ENCODE measurements at places on chromosomes 3 and 15.
A peak's percentile ranks its signal among the peaks of the same experiment; 100 is the strongest.

GRCh38 chr15:47685141-47685870 lies 32.0 kb upstream of the SEMA6D start:
- no peak for DNase-seq

DNA sequence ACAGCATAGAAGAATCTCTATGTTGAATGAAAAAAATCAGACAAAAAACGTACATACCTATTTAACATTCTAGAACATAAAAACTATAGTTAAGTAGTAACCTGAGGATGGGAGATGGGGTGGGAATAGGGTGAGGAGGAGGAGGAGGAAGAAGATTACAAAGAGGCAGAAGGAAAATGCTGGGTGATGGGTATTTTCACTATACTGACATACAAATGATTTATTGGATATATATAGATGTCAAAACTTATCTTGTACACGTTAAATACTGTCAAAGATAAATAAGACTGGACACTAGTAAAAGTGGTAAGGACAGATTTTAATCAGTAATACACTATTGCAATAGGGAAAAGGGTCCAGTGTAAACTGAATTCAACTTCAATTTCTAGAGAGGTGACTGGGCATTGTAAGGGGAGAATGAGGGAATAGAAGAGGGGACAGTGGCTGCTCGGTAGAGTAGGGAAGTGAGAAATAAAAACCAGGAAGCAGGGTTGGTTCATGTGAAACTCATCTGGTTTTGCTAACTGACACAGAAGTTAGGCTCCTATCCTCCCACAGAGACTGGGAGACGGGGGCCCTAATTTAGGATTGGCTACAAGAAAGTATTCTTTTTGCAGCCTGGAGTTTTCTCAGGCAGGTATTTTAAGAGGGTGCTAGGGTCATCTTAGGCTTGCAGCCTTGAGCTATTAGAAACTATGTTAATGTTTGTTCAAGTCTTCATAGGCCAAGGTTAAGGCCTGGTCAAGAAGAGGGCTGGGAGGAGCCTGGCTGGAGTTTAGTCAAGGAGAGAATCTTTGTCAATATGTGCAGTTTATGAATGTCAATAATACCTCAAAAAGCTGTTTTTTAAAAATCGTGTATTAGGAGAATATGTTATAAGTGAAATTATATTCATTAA lies 15.0 kb upstream of the C15orf61 start:
- no peak for DNase-seq

DNA sequence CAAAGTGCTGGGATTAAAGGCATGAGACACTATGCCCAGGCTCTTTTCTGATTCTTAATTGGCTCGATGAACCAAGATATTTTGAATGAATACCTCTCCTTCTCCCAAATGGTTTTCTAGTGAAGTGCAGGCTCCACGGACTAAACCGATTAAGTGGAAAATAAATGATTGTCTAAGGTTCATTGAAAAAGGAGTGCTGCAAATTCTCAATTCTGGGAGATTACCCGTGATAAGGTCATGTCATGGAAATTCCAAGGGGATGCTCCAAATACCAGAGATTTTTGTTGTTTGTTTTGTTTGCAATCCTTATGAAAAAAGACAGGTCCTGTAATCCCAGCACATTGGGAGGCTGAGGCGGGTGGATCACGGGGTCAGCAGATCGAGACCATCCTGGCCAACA lies 406.9 kb upstream of the TBL1XR1 start:
- no peak for DNase-seq

DNA sequence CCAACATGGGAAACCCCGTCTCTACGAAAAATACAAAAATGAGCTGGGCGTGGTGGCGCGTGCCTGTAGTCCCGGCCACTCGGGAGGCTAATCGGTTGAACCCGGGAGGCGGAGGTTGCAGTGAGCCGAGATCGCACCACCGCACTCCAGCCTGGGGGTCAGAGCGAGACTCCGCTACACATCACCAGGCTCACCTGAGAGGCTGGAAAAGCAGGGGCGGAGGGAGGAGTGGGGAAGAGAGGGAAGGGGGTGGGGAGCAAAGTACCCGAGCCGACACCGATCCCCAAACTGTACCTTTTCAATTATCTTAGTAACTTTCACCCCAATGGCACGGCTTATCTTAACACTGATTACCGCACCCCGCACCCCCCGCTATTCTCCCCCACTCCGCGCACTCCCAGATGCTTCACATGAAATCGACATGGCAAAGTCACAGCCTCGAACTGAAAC lies 46.4 kb upstream of the SYNM start:
- no peak for DNase-seq

GRCh38 chr3:58404396-58404795 lies 29.2 kb downstream of the PDHB start:
- DNase-seq, result no peak

- DNase-seq, result no peak
Measured at GRCh38 chr15:93779341-93779740, 452.0 kb upstream of the MCTP2 start.

- DNase-seq, result no peak
Measured at GRCh38 chr3:54157860-54158259, 35.5 kb downstream of the CACNA2D3 start.

- no peak for DNase-seq
Measured at GRCh38 chr3:55077726-55078125, 149.9 kb upstream of the LRTM1 start.

GRCh38 chr3:146374146-146374545 lies 95.2 kb downstream of the PLSCR2 start:
- no peak for DNase-seq

GRCh38 chr3:76134166-76134565 lies 348.8 kb upstream of the ZNF717 start:
- DNase-seq, result no peak

DNA sequence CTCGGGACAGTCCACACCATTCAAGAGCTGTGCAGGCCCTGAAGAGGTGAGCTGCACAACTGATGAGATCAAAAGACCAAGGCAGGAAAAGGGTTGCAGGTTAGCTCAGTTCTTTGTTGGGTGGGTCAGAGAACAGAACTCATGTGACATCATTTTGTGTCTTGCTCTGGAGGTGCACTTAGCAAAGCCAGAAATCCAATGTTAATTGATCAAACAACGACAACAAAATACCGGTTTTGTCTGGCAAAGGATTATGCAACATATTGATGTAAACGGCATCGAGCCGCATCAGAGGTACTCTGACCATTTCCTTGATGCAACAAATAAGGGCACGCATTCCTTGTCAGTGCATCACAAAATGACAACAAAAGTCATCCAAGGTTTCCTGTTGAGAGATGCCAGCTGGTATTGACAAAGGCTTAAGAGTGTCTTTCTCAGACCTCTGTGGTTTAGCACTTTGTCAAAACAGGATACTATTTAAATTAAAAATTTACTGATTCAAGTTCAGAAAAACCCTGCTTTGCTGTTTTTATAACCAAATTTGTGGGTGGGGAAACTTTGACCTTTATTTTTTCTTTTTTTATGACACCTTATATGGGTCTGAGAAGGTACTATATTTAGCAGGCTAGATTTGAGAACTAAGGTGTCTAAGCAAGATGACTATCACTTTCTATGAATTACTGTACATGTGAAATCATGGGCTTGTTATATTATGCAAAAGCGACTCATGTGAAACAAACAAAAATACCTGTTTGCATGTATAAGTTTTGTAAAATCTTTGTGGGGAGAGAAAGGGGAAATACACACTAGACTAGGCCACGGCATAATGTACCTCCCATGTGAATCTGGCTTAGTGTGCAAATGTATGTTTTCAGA lies 496.1 kb downstream of the FOXP1 start:
- no peak for DNase-seq

DNA sequence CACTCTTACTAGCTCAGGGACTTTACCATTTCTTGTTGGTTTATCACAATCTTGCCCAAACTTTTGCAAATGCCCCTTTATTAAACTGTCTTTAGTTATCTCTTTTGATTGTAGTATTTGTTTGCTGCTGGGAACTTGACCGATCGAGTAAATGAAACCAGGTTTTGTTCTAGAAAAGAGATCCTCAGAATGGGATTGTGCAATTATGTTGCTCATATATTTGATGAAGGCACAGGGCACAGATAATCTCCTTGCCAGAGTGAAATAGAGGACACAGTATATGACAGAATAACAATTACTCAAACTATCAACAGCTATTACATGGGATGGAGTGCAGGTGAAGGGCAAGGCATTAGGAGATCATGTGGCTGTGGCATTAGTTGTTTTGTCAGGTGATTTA lies 216.6 kb upstream of the RASGRP1 start:
- no peak for DNase-seq

DNA sequence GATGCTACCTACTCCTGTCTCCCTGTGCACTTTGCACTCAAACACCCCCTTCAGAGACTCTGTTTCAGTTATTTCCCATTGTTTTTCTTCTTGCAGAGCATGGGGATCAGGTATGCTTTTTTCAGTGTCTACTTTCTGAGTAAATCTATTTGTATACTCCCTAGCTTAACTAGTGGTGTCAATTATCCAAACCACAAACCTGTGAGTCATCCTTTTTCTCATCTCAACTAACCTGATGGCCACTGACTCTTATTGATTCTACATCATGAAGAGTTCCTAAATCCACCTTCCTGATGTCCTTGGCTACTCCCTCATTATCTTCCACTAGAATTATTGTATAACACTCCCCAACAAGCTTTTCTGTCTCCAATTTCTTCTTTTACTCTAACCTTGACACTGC lies 68.0 kb downstream of the DIPK2A start:
- no peak for DNase-seq

DNA sequence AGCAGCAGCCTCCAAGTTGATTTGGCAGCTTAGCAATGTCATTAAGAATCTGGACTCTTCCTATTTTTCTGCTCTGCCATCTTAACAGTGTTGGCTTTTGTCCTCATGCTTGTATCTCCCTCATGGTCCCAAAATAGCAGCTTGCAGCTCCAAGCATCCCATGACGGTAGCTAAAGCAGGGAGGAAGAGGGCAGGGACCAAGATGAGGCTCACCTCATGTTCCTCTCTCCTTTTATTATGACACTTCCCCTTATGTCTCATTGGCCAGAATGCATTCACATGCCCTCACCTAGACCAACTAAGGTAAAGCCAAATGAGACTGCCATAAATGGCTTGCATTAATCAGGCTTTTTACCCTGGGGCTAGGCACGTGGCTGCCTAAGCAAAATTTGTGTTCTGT lies 382.4 kb downstream of the SHQ1 start:
- DNase-seq, result no peak

GRCh38 chr3:38376098-38376816 lies 29.7 kb downstream of the XYLB start:
- DNase-seq, result no peak

DNA sequence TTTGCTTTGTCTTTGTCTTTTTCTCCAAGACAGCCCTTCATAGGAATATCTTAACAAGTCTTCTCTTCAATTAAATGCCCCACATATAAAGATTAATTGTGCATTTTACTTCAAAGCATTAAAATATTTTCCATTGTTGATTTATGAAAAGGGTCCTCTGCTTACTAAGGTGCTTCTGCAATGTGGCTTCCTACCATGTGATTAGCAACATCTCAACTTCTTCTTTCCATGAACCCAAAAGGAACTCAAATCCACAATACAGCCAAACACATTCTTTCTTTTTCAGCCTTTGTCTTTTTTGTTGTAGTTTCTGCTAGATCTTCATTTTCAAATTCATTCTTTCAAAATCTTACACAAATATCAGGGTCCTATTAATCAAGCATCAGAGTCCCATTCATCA lies 309.2 kb downstream of the NSUN3 start:
- no peak for DNase-seq

GRCh38 chr15:100929641-100930042 lies 10.5 kb downstream of the LRRK1 start:
- DNase-seq, result peak; percentile 45

DNA sequence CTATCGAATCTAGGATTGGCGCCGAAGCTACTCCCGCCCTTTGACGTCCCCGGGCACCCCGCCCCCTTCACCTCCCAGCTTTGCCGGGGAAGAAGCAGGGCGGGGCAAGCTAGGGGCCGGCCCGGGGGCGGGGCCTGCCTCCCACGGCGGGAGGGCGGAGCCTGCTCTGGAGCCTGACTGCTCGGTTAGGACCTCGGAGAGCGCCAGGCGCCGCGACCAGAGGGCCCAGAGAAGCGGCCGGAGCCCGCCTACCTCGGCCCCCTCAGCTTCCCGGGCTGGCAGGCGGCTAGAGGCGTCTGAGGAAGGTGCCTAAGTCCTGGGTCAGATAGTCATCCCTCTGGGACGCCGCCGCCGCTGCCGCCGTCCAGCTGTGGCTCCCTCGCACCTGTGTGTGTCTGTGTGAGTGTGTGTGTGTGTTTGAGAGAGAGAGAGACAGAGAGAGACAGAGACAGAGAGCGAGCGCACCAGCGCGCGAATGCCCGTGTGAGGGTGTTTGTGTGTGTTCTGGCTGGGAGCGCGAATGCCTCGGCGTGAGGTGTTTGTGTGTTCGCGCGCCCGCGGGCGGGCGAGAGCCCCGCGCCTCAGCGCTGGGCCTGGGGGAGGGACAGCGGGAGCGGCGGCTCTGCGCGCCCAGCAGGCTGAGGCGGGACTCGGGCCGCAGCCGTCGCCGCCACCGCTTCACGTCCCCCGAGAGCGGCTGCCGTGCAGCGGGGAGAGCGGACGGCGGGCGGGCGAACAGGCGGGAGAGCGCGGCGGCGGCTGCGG lies at the start of gene STXBP5L:
TSS of gene STXBP5L (plus strand) at position 176 of the 765 bp plus-strand sequence. CDS start 1,374 bp downstream, outside the sequence.
- peak; percentile 100 for DNase-seq

GRCh38 chr15:36429707-36430106 lies 149.7 kb upstream of the CDIN1 start:
- no peak for DNase-seq
